Hepatocyte (in vitro differentiated cells): ENCODE measurements at places on chromosomes 5 and 9.

DNA sequence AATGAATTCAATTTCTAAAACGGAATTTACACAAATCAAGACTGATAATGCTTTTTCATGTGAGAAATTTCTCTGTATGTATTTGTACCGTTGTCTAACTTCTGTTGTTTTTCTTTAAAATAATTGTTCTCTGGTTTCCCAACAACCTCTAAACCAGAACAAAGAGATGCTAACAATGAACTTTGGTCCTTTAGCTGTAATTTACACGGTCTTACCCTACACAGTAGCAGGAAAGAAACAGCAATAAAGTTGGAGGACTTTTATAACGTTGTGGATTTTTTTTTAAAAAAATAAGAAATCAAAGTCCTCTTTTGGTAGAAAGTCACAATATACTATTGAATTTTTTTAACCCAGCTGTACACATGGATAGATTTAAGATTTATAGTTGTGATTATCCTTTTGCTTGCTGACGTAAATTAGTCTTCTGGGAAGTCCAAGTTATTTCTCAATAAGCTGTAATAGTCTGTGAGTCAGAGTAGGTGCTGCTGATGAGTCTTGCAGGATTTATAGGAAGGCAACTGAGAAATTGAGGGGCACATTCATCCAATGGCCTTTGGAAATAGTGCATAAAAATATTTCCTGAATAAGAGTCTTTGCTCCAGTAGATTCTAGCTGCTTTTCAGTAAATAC, 76.8 kb upstream of the PCSK1 start:
- H3K27ac ChIP-seq, result peak overlapping the region; percentile 63
- no peaks in the 10 kb centered on the region for H3K36me3 ChIP-seq
- H3K4me3 ChIP-seq, result no peak overlapping the region
- H3K27me3 ChIP-seq, result no peaks in the 10 kb centered on the region
- peak; percentile 51 for DNase-seq
- peaks cover 6% of the 10 kb centered on the region for H3K4me1 ChIP-seq

DNA sequence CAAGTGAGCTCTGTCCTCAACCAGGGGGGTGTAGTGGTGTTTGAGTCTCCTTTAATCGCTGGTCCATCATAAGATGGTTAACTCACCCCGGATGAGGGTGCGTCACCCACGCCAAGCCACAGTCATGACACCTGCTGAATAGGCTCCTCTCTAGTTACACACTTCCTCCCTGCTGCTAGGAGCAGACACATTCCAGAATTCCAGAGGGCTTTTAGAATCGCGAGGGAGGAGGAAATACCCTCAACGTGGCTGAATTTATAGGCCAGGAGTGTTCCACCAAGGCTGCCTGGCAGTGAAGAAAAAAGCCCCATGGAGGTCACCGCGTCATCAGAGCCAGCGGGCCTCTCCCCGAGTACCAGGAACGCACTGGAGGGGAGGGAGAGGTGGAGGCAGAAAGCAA, 5.1 kb downstream of the GLRX start:
- no peak overlapping the region for H3K4me3 ChIP-seq
- no peaks in the 10 kb centered on the region for H3K27me3 ChIP-seq
- H3K4me1 ChIP-seq, result peaks cover 31% of the 10 kb centered on the region
- no peaks in the 10 kb centered on the region for H3K36me3 ChIP-seq
- no peak for DNase-seq
- peak overlapping the region; percentile 16 for H3K27ac ChIP-seq

DNA sequence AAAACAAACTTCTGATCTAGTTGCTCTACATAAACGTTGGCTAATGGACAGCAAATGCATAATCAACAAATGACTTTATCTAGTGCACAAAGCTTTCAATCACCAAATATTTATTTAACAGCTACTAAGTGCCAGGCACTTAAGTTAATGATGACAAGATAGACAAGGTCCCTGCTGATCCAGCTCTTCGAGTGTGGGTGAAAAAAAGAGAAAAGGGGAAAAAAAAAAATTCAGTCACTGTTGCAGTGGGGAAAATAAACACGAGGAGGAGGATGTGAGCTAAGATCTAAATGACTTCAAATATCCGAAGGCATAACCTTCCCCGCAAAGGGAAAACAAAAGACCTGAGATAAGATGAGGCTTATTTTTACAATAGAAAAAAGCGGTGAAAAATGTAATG, 9.6 kb downstream of the PSIP1 start:
- H3K4me3 ChIP-seq, result no peak overlapping the region
- H3K36me3 ChIP-seq, result no peaks in the 10 kb centered on the region
- no peak overlapping the region for H3K27ac ChIP-seq
- no peaks in the 10 kb centered on the region for H3K27me3 ChIP-seq
- no peak for DNase-seq

DNA sequence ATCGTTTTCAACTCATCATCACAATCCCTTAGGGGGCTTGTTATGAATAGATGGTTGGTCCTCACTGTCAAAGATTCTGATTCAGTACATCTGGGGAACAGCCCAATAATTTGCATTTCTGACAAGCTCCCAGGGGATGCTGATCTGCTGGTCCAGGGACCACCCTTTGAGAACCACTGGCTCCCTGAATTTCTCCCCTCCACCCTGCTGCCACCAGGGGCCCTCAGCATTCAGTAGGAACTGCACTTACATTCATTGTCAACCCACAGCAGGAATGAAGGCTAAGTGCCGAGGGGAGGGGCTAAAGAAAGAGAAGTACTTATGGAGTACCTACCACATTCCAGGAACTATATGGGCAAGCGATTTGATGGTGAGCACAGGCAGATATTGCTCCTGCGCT, 85.9 kb downstream of the BOD1 start:
- no peaks in the 10 kb centered on the region for H3K27me3 ChIP-seq
- H3K4me3 ChIP-seq, result no peak overlapping the region
- no peak for DNase-seq

GRCh38 chr5:1750469-1750868, 49.2 kb downstream of the MRPL36 start:
- H3K4me1 ChIP-seq, result no peaks in the 10 kb centered on the region
- H3K36me3 ChIP-seq, result no peaks in the 10 kb centered on the region
- H3K27ac ChIP-seq, result no peak overlapping the region
- no peaks in the 10 kb centered on the region for H3K27me3 ChIP-seq
- no peak for DNase-seq
- H3K4me3 ChIP-seq, result no peak overlapping the region

- no peak for DNase-seq
- no peaks in the 10 kb centered on the region for H3K36me3 ChIP-seq
- H3K4me1 ChIP-seq, result no peaks in the 10 kb centered on the region
- no peak overlapping the region for H3K27ac ChIP-seq
Measured at GRCh38 chr9:15972760-15973159, 419.9 kb downstream of the CCDC171 start.

DNA sequence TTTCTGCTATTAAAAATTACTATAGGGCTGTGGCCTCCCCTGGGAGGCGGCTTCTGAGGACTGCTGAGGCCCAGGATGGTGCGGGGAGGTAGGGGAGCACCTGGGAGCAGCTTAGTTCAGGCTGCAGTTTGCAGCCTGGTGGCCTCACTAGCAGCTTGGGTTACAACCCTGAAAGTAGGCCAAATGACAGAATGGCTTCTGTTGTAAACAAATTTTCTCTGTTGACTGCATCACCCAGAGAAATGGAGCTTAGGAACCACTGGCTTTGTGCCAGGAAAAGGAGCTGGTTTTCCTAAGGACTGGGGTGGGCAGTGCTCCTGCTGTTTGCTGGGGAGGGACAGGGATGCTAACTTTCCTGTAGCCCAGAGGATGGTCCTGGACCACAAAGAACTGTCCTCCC, 130.3 kb downstream of the ENTREP1 start:
- H3K4me1 ChIP-seq, result peaks cover 5% of the 10 kb centered on the region
- no peaks in the 10 kb centered on the region for H3K27me3 ChIP-seq
- no peaks in the 10 kb centered on the region for H3K36me3 ChIP-seq

- H3K4me1 ChIP-seq, result no peaks in the 10 kb centered on the region
- no peaks in the 10 kb centered on the region for H3K36me3 ChIP-seq
- H3K4me3 ChIP-seq, result no peak overlapping the region
- no peak overlapping the region for H3K27ac ChIP-seq
Measured at GRCh38 chr9:114374936-114375335, 12.8 kb downstream of the AKNA start.

GRCh38 chr9:96026655-96027213, 151.2 kb downstream of the ERCC6L2 start:
- H3K27me3 ChIP-seq, result peaks cover 55% of the 10 kb centered on the region
- no peak overlapping the region for H3K4me3 ChIP-seq
- no peaks in the 10 kb centered on the region for H3K36me3 ChIP-seq
- DNase-seq, result no peak
- peaks cover 29% of the 10 kb centered on the region for H3K4me1 ChIP-seq
- H3K27ac ChIP-seq, result no peak overlapping the region

DNA sequence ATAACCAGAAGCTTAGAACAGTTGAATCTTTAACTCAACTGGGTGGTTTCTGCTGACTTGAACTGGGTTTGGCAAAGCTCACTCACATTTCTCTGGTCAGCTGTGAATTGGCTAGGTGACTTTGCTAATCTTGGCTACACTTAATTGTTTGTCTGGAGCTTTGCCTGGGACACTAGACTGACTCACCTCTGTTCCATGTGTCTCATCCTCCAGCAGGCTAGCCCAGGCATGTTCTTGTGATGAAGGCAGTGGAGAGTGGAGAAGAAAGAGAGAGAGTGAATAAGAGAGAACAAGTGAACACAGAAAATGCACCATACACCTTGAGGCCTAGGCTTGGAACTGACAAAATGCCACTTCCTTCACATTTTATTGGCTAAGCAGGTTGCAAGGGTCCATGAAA, 32.6 kb downstream of the SPATA31D1 start:
- peak; percentile 24 for DNase-seq
- H3K27me3 ChIP-seq, result no peaks in the 10 kb centered on the region
- H3K27ac ChIP-seq, result peak overlapping the region; percentile 35
- H3K4me1 ChIP-seq, result no peaks in the 10 kb centered on the region
- H3K36me3 ChIP-seq, result no peaks in the 10 kb centered on the region
- no peak overlapping the region for H3K4me3 ChIP-seq

- no peaks in the 10 kb centered on the region for H3K27me3 ChIP-seq
- no peaks in the 10 kb centered on the region for H3K36me3 ChIP-seq
- DNase-seq, result peak; percentile 58
- H3K4me3 ChIP-seq, result no peak overlapping the region
Measured at GRCh38 chr9:129617167-129617566, 3.7 kb downstream of the C9orf50 start.

- H3K4me3 ChIP-seq, result no peak overlapping the region
- H3K36me3 ChIP-seq, result no peaks in the 10 kb centered on the region
- H3K27ac ChIP-seq, result peak overlapping the region; percentile 93
Measured at GRCh38 chr5:141560725-141561483, 57.9 kb downstream of the DIAPH1 start.

- no peak for DNase-seq
- H3K4me1 ChIP-seq, result peaks cover 55% of the 10 kb centered on the region
- no peaks in the 10 kb centered on the region for H3K36me3 ChIP-seq
- no peaks in the 10 kb centered on the region for H3K27me3 ChIP-seq
- H3K27ac ChIP-seq, result peak overlapping the region; percentile 86
Measured at GRCh38 chr9:88746743-88747398, 211.9 kb downstream of the NXNL2 start.

GRCh38 chr5:57478826-57479225, 3.8 kb downstream of the ACTBL2 start:
- no peak overlapping the region for H3K27ac ChIP-seq
- H3K4me3 ChIP-seq, result no peak overlapping the region
- H3K4me1 ChIP-seq, result peaks cover 6% of the 10 kb centered on the region

- H3K4me3 ChIP-seq, result no peak overlapping the region
- no peak for DNase-seq
- H3K4me1 ChIP-seq, result no peaks in the 10 kb centered on the region
- H3K27me3 ChIP-seq, result no peaks in the 10 kb centered on the region
- no peak overlapping the region for H3K27ac ChIP-seq
Measured at GRCh38 chr5:36346896-36347690, 45.4 kb upstream of the RANBP3L start.

GRCh38 chr9:33041432-33042188, 16.5 kb downstream of the DNAJA1 start:
- DNase-seq, result no peak
- H3K4me3 ChIP-seq, result no peak overlapping the region
- H3K4me1 ChIP-seq, result no peaks in the 10 kb centered on the region

DNA sequence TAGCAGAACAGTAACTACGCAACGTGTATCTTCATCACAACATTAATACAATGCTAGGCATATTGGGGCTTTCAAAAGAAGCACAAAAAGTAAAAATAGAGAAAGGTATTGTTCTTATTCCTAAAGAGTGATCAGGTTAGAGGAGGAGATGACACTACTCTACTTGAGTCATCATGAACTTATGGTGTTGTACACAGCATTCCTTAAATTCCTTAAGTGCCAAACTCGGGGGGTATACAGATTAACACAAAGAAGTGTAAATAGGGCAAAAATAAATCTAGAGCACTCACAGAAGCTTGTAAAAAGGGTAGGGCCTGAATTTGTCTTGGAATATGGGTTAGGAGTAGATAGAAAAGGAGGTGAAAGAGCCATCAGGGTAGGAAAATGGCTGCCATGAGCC, 308.0 kb upstream of the DAP start:
- H3K27ac ChIP-seq, result no peak overlapping the region
- DNase-seq, result no peak
- H3K27me3 ChIP-seq, result no peaks in the 10 kb centered on the region
- H3K4me1 ChIP-seq, result peaks cover 8% of the 10 kb centered on the region
- no peak overlapping the region for H3K4me3 ChIP-seq

- H3K4me1 ChIP-seq, result peaks cover 12% of the 10 kb centered on the region
- H3K27me3 ChIP-seq, result no peaks in the 10 kb centered on the region
- H3K36me3 ChIP-seq, result no peaks in the 10 kb centered on the region
- no peak overlapping the region for H3K27ac ChIP-seq
- no peak overlapping the region for H3K4me3 ChIP-seq
- no peak for DNase-seq
Measured at GRCh38 chr9:93226819-93227218, 42.9 kb downstream of the WNK2 start.

DNA sequence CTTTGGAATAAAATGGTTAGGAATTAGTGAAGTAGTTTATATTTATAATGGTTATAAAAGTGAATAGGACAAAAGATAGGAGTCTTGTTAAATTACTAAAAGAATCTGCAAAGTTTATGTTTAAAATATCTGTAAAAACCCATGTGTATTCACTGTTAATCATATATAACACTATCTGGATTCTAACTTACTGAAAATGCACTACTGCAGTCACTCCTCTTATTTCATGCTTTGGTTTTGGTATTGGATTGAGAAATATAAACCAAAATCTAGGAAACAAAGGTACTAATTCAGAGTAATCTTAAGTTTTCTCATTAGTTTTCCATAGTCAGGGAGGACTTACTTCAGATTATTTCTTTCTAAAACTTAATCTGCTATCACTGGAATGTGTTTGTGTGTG, 49.5 kb downstream of the ST8SIA4 start:
- no peaks in the 10 kb centered on the region for H3K36me3 ChIP-seq
- no peaks in the 10 kb centered on the region for H3K27me3 ChIP-seq
- H3K27ac ChIP-seq, result no peak overlapping the region
- no peaks in the 10 kb centered on the region for H3K4me1 ChIP-seq

- no peaks in the 10 kb centered on the region for H3K27me3 ChIP-seq
- no peak overlapping the region for H3K27ac ChIP-seq
- H3K4me3 ChIP-seq, result no peak overlapping the region
- DNase-seq, result no peak
- H3K4me1 ChIP-seq, result peaks cover 9% of the 10 kb centered on the region
Measured at GRCh38 chr5:160458806-160459800, 37.4 kb downstream of the PTTG1 start.

- H3K4me3 ChIP-seq, result peak overlapping the region; percentile 1
- no peaks in the 10 kb centered on the region for H3K27me3 ChIP-seq
- H3K4me1 ChIP-seq, result peaks cover 5% of the 10 kb centered on the region
- peak overlapping the region; percentile 99 for H3K27ac ChIP-seq
- DNase-seq, result no peak
Measured at GRCh38 chr5:32585122-32585445, 273 bp upstream of the SUB1 start.
